ENCODE measurements at places on chromosomes 2 and 18. TPM values are rescaled to one million over a fixed set of nuclear protein-coding genes. Genes with fewer than 3 reads are reported as not detected.
A peak's percentile ranks its signal among the peaks of the same experiment; 100 is the strongest.

DNA sequence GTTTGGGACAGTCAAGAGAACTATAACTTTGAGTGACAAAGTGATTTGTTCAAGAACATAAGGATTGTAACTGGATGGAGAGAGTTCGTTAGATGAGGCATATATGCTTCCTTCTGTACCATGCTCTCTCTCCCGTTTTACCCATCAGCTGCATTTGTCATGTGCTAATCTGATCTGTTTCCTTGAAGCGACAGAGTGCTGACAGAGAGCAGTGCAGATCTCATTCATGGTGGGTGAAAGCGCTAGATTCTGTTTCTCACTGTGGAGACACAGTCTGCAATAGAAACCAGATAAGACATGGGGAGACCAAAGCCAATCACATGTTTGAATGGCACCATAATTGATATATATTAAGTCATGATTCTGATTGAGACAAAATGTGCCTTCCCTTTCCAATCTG, 456.6 kb upstream of the CELF4 start:
- DNase-seq = no peak

GRCh38 chr2:16525265-16525887, 140.3 kb downstream of the CYRIA start:
- DNase-seq = no peak

GRCh38 chr18:8142131-8142711, 467.0 kb upstream of the RAB12 start:
- no peak for DNase-seq

DNA sequence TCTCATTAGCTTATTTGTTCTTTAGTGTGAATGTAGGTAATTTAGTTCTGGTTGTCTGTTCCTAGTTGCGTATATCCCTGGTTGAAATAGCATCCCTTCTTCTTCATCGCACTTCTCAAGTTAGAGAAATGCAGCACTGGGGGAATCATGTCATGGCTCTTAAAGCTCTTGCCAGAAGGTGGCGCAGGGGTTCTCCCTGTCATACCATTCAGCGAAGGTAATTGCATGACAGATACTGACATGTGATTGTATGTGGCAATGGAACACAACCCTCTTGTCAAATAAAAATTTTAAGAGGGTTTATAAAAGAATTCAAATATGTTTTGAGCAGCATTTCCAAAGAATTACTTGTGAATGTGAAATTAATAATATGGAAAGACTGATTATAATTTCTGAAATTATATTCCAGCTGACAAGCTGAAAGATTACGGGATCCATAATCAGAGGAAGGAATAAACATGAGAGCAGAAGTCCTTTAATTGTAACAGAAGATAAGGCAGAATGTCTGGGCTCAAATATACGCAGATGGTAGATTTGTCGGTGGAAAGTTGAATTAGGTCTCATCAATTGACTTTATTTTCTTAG, 411.7 kb downstream of the DSEL start:
- no peak for DNase-seq

- no peak for DNase-seq
These were observed 264.4 kb downstream of the ZNF407 start for GRCh38 chr18:74862094-74862493.

DNA sequence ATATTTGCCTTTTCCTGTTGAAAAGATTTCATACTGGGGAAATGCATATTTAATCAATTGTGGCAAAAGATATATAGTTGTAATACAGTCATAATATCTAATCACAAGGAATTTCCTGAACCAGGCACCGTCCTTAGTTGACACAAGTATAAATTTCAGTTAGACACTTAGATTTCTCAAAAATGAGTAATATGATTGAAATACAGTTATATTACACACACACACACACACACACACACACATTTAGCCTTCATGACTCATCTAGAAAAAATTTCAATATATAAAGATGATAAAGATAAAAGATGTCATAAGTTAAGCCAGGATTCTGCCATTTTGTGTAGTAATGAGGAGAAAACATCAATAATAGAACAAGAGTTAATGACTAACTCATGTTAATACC, 258.4 kb upstream of the ZNF804A start:
- no peak for DNase-seq

- peak; percentile 52 for DNase-seq
These were observed 125.2 kb downstream of the RTP5 start for GRCh38 chr2:241994556-241995213.

DNA sequence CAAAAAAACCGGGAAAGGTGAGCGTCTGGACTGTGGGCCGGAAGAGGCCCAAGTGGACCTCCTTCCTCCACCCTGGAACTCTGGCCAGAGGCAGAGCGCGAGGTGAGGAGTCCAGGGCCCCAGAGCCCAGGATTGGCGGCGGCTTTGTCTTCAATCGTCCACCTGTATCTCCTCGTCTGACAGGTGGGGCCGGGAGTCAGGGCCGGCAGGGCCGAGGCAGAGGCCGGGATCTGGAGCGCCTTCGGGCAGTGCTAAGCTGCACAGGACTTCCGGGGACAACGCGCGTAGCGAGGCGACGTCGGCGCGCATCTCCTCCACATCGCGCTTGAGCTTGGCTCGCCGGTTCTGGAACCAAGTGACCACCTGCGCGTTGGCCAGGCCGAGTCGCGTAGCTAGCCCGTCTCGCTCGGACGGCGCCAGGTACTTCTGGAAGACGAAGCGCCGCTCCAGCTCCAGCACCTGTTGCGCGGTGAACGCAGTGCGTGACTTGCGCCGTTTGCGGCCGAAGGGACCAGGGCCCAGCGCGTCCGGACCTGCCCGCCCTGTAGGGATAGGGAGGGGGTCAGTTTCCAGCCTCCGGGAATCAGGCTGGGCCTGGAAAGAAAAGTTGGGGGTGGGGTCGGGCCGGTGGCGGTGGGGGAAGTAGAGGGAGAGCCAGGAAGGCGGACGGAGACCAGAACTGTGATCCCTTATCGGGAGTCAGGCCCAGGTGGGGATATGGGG, 1.5 kb downstream of the LBX2 start:
- no peak for DNase-seq

DNA sequence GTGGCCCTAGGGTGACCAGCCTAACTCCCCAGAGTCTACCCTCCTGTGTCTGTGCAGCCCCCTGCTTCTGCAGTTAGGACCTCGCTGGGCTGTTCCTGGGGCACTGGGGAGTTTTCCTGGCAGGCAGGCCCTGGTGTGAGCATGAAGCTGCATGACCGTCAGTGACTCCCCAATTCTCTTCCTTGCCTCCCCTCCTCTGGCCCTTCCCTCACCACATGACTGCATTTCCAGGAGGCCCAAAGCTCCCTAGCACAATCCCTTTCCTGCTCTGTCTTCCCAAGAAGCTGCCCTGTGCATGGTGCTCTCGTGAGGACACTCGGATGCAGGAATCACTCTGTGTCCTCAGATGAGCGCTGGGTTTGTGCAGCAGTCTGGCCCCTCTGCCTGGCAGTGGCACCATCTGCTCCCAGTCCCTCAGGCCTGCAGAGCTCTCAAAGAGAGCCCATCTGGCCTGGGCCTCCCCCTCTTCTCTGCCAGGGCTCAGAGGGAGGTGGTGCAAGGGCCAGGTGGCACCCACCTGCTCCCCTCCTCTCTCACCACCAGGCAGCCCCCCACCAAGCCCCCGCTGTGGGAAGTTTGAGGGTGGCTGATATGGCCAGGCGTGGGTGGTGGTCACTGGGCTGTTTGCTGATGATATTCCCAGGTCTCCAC, 125.6 kb upstream of the HS6ST1 start:
- DNase-seq = peak; percentile 50

DNA sequence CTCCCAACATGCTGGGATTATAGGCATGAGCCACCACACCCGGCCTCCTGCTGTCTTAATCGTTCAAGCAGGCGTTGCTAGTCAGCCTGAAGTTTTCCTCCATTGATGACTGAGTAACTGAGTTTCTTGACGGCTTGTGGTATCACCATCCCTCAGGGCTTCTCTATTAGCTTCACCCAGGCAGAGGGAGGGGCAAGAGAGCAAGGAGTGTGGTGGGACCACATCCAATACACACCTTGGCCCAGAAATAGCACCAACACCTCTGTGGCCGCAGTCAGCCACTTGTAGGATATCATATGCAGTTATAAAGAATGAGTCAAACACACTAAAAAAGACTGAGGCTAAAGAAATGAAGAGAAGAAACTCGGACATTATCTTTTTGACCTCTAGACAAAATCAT, 1009.4 kb upstream of the CELF4 start:
- no peak for DNase-seq

- no peak for DNase-seq
These were observed 79.6 kb downstream of the STPG4 start for GRCh38 chr2:47075361-47076125.

- no peak for DNase-seq
These were observed 151.8 kb upstream of the NABP1 start for GRCh38 chr2:191526091-191526490.

DNA sequence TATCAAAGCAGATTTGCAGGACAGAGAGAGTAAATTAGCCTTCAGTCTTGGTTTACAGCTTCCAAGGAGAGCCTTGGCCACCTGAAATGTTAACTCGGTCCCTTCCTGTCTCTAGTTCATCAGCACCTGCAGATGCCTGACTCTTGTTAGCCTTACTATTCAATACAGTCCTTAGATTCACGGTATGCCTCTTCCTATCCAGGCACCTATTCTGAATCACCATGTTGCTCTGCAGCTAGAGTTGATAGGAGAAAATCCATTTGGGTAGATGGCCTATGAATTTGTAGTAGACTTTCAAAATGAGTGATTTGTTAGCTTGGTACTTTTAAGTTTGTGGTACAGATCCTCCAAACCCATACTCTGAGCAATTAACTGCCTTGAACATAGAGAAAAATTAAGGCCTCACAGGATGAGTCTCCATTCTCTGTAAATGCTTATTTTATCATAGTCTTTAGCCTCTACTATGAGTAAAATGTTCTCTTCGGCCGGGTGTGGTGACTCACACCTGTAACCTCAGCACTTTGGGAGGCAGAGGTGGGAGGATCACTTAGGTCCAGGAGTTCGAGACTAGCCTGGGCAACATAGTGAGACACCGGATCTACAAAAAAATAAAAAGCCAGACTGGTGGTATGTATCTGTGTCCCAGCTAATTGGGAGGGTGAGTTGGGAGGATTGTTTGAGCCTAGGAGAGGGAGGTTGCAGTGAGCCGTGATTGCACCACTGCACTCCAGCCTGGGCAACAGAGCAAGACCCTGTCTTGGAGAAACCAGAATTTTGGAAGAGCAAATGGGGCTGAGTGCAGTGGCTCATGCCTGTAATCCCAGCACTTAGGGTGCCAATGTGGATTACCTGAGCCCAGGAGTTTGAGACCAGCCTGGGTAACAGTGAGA, 32.9 kb downstream of the PTCD3 start:
- DNase-seq = no peak

DNA sequence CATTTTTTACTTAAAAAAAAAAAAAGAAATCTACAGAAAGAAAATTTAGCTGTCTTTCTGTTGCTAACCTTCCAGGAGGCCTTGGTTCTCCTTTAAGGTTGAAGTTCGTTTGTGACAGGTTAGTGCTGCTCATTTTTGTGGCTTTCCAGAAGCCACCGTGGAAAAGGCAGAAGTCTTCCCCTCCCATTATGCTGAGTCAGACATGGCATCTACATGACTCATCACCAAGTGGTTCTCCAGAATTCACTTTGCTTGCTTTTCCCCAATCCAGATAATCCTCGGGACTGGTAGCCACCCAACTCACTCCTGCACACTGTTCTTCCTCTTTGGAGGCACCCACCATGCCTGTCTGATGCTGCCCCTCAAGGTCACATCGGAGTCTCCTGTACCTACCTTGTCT, 228.7 kb downstream of the PIK3C3 start:
- no peak for DNase-seq

DNA sequence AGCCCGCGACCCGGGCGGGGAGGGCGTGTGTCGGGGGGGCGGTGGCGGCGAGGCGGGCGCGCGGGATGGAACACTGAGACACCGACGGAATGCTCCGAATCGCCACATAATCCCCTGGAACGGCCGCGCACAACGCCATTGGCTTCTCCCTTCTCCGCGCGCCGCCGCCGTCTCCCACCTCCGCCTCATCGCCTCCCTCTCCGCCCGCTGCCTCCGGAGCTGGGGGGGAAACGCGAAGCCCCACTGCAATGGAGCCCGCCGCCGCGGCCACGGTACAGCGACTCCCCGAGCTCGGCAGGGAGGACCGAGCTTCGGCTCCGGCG, at the start of gene PHLPP1:
TSS of gene PHLPP1 (plus strand) at position 106 of the 323 bp plus-strand sequence. CDS start at position 249, 143 bp downstream.
- no peak for DNase-seq

GRCh38 chr2:61887717-61888266, 664 bp downstream of the CCT4 start:
- peak; percentile 8 for DNase-seq

- DNase-seq = no peak
These were observed 2.6 kb upstream of the FZD5 start for GRCh38 chr2:207772081-207772843.

DNA sequence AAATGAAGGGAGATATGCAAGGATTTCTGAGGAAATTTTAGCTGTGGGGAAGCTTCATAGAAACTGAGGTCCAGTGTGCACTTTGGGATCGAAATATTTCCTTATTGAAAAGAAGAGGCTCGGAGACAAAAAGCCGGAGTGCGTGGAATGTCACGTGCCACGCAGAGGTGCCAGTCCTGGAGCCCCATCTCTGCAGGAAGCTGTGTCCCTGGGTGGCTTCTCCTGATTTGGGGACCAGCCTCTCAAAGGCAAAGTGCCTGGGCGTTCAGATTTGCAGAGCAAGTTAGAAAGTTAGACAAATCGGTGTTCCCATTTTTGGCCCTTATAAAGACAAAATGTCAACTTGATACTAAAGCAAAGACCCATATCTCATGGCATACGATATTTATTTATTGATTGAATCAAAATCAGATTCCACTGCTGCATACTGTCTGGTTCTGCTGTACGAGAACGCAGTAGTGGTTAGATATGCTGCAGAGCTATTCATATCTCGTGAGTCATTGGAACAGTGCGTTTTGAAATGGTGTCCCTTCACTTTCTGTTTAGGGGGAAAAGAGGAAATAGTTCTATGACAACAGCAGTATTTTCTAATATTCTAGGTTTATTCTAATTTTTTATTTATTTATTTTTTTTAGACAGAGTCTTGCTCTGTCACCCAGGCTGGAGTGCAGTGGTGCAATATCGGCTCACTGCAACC, 9.1 kb upstream of the ATG16L1 start:
- no peak for DNase-seq

GRB14 gene
- total RNA-seq = 9.0 TPM

TXNL1 gene
- 40.5 TPM for total RNA-seq

RAB27B gene
- 17.4 TPM for total RNA-seq

C2orf15 gene
- 5.5 TPM for total RNA-seq

LBX2 gene
- total RNA-seq = not detected

SERPINB13 gene
- total RNA-seq = not detected

MEIS1 gene
- 180 TPM for total RNA-seq

IL18RAP gene
- total RNA-seq = not detected

DPYSL5 gene
- total RNA-seq = 90.2 TPM

FZD7 gene
- total RNA-seq = 48.7 TPM

SH3YL1 gene
- total RNA-seq = 104 TPM

TLX2 gene
- total RNA-seq = not detected

CCDC68 gene
- 0.82 TPM for total RNA-seq

Data from cerebellum (tissue), 4 donors.